ENCODE measurements at places on chromosomes 7 and 10.

- no peak for DNase-seq
These were observed 258.8 kb downstream of the FRMD4A start for GRCh38 chr10:14071956-14072355.

DNA sequence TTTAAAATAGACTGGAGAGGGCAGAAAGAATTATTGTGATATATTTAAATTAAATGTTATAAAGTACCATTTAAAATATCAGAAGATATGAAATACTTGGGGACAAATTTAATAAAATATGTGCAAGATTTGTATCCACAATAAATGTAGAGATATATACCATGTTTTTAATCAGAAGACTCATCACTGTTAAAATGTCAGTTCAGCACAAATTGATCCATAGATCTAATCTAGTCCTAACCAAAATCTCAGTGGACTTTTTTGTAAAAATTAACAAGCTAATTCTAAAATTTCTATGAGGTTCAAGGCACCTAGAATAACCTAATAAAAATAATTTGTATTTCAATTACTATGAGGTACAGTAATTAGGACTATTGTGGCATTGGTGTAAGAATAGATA, 96.4 kb downstream of the CTNNA3 start:
- DNase-seq: no peak

DNA sequence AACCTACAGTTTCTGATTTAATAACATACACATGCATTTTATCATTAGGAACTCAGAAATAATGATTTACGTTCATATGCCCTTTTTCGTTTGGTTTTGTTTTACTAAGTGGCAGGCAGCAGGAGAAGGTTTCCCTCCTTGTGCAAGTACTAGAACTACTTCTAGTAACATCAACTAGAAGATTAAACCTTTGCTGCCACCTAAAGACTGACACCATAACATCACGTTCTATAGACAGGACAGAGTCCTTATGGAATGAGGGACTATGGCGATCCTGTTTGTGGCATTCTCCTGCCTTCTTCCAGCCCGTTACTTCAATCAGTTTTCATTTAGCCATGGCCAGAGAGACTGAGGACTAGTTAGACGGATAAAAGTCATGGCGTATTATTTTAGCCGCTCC, 53.2 kb downstream of the GAD2 start:
- DNase-seq: peak; percentile 59

GRCh38 chr7:22895140-22895827, 72.6 kb upstream of the TOMM7 start:
- DNase-seq: no peak

DNA sequence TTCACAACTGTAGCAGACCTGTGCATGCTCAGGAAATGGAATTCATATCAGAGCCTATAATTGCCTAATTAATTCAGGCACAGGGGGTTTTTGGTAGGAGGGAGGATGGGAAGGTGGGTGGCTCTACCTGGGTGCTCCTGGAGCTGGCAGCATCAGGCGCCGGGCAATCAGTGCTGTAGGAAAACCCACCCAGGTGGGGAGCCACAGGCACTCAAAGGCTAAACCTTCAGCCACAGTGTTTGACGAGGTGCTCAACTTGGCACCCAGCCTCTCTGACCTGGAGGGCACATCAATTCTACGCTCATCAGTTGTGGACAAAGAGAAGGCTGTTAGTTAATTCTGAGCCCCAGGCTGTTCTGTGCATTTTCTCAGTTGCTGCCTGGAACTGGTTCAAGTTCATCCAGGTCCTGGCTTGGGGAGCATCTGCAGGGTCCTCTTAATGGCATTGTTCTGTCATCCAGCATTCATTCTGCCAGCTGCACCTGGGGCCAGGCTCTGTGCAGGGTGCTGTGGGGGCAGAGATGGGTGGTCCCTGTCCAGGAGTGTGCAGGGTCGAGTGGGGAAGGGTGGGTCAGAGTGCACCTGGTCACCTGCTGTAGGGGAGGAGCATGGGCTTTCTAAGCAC, 54.1 kb upstream of the NPTX2 start:
- DNase-seq: no peak

GRCh38 chr7:139626817-139627216, 103.3 kb downstream of the CLEC2L start:
- no peak for DNase-seq

GRCh38 chr7:20742913-20743312, 43.8 kb downstream of the SP8 start:
- no peak for DNase-seq

GRCh38 chr10:1563028-1563427, 174.3 kb downstream of the ADARB2 start:
- no peak for DNase-seq

DNA sequence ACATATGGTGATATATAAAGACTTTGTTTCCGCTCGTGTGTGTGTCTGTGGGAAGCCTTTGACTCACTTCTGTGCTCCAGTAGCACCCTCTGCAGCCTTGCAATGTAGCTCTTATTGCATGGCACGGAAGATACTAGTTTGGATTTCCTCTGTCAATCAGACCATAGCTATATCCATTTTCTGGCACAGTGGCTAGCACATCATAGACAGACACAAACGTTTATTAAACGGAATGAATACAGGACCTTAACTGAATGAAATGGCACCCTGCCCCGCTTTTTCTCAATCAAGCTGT, 124.0 kb upstream of the PTPN20 start:
- no peak for DNase-seq

DNA sequence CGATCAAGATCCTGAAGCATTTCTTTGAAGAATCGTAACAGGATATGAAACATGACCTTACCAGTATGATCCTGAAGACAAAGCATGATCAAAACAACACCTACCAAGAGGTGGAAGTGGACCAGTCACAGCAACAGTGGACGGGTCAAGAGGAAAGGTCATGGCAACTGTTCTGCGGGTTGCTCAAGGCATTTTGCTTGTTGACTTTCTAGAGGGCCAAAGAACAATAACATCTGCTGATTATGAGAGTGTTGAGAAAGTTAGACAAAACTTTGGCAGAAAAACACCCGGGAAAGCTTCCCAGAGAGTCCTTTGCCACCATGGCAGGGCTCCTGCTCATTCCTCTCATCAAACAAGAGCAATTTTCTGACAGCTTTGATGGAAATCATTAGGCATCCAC, 65.6 kb upstream of the LRRC18 start:
- DNase-seq: no peak

Measured in NT2/D1 (cell line).